ENCODE measurements at places on chromosomes 5 and 9.

GRCh38 chr9:3936520-3937235 is 363.2 kb downstream of the GLIS3 start:
- DNase-seq, result no peak

GRCh38 chr9:123820139-123820538 is 109.8 kb downstream of the DENND1A start:
- no peak for DNase-seq

DNA sequence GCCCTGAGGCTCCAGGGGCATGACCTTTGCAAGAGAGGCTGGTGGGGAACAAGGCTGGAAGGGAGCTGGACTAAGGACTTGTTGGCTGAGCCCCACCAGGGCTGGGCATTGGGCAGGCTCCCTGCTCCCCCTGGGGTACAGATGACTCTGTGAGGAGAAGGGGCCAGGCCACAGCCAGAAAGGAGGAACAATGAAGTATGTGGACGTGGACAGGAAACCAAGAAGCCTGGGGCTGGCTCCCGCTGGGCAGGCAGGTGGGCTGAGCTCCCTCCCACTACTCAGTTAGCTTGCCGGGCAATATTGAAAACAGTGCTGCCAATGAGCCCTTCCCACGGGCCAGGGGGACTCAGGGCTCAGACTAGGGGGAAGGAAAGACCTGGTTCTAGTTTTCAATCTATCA is 66.1 kb upstream of the SPTLC1 start:
- DNase-seq, result no peak

DNA sequence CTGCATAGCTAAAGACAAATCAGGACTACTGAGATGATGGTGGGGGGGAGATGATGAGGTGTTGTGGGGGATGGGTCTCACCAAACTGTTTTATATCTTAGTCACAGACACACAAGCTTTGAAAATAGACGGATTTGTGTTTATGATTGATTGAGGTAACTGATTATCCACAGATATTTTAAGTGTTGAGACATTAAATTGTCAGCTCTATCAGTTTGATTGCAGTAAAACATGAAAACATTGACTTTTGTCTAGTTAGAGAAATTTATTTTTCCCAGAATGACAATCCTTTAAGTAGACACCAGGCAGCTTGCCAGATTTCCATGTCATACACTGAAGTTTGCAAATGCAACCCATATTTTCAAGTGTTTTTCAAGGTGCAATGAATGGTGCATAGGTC is 149.8 kb downstream of the NR2F1-AS1 start:
- DNase-seq, result no peak

GRCh38 chr5:147143215-147143614 is 91.6 kb upstream of the STK32A start:
- no peak for DNase-seq

- DNase-seq, result no peak
Measured at GRCh38 chr5:170288551-170288950, 9.0 kb downstream of the LCP2 start.

DNA sequence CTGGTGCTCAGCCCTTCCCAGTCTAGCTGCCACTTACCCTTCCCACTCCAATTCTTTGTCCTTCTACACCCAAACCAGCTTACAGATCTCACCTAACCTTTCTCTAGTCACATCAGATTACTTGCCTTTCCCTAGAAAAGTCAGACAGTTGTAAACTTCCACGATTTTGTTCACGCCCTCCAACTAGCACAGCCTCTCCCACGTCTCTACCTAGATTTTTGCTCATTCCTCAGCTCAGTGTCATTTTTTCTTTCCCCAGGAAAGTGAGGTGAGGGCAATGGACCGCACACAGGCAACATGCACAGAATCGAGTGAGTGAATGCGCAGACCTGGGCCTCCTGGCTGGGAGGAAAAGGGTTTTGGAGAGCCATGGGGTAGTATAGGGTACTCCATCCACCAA is 20.9 kb upstream of the PRUNE2 start:
- DNase-seq, result no peak

DNA sequence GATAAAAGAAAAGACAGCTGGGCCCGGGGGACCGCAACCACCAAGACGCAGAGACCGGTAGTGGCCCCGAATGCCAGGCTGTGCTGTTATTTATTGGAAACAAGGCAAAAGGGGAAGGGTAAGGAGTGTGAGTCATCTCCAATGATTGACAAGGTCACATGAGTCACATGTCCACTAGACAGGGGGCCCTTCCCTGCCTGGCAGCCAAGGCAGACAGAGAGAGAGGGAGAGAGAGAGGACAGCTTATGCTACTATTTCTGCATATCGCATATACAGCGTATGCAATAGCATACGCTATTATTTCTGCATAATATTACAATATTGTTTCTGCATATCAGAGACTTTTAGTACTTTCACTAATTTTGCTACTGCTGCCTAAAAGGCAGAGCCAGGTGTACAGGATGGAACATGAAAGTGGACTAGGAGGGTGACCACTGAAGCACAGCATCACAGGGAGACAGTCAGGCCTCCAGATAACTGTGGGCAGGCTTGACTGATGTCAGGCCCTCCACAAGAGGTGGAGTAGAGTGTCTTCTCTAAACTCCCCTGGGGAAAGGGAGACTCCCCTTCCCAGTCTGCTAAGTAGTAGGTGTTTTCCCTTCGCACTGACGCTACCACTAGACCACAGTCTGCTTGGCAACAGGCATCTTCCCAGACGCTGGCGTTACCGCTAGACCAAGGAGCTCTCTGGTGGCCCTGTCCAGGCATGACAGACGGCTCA is 50.3 kb downstream of the RFX3 start:
- no peak for DNase-seq

- DNase-seq, result no peak
Measured at GRCh38 chr5:120199559-120199958, 264.5 kb upstream of the PRR16 start.

DNA sequence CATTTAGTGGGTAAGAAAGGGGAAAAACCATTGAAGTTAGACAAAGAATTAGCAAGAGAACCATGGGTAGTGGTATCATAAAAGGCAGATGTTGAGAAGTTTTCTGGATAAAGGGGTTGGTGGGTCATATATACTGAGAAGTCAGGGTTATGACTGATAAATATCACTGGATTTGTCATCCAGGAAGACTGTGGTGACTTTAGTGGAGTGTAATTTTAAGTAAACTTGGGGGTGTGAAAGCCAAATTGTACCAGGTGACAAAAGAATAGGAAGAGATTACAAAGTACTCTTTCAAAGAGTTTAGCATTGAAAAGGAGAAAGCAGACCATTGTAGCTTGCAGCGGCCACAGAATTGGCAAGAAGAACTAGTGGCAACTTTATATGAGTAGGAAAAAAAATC is 315.2 kb upstream of the DMAC1 start:
- no peak for DNase-seq

DNA sequence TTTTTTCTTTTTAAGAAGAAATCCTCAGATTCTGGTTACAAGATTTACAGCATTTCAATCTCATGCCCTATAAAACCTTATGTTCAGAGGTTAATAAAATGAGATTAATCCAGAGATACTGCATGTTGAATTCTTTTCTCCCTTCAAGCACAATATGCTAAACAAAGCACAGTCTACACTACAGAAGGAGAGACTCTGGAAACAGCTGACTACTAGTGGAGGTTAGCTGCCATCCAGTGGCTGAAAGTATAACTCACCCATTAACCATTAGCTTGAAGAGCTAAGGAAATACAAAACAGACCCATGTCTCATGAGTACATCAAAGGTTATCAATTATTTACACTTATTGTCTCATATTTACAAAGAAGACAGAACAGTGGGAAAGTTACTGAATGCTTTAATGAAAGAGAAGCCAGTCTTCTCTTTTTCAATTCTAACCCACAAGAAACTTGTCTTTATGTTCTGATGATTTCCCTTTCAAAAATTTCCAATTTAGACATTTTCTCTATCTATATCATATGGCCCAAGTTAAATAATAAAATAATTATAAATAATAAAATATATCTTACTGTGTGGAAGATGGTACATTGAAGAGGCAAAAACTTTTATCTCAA is 12.7 kb upstream of the DNAH5 start:
- DNase-seq, result no peak

DNA sequence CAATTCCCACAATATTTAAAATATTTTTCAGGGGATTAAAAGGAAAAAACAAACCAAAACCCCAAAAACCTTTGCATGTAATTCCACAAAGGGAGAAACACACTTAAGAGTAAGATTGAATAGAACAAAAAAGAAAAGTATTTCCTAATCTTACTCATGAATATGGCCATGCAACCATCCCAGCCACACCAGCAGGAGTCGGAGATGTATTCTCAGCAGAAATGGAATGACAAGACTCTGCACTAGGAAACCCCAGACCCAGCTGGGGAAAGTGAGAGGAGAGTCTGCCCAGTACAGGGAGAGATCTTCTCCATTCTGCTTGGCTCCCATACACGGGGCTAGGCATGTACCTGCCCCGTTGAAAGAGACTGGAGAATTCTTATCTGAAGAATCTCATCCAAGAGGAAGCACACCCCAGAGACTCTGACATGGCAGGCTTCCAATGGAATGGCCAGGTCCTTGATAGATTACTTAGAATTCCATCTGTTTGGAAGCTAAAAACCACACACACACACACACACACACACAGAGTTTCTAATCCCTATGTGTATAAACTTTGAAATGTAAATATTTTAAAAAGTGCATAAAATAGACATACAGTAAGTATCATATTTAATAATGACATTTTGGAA is 118.8 kb downstream of the GADD45G start:
- DNase-seq, result no peak

- DNase-seq, result no peak
Measured at GRCh38 chr9:20319641-20320337, 302.5 kb downstream of the MLLT3 start.

DNA sequence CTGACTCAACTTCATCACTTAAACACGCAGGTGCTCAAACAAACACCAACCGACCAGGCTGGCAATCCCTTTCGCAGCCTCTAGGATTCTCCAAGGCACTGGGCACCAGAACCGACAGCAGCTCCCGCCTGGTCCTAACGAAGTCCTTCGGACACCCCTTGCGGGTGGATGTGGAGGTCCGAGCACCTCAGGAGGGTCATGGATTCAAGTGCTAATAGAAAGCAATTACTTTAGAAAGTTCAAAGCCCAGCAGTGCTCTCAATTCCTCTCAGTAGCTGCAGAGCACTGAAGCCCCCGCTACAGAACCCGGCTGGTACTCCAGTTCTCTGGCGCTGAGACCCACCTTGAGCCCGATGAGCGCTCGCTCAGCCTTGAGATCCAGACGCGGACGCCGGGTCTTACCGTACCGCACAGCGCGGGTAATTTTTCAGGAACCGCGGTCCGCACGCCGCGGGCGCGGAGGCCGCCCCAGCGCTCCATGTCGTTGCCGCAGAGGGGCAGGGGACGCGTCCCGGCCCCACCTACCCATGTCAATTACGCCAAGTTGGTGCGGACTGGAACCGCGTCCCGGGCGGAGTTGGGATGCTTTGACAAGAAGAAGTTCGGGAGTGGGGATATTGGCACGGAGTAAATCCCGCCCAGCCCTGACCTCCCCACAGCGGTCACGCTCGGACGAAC is 638 bp downstream of the MARCHF3 start:
- peak; percentile 0 for DNase-seq

- no peak for DNase-seq
Measured at GRCh38 chr9:545480-545879, 296.0 kb upstream of the DMRT1 start.

- DNase-seq, result no peak
Measured at GRCh38 chr9:129777769-129778130, 24.9 kb upstream of the PTGES start.

GRCh38 chr9:2966565-2967300 is 122.8 kb upstream of the PUM3 start:
- DNase-seq, result no peak

DNA sequence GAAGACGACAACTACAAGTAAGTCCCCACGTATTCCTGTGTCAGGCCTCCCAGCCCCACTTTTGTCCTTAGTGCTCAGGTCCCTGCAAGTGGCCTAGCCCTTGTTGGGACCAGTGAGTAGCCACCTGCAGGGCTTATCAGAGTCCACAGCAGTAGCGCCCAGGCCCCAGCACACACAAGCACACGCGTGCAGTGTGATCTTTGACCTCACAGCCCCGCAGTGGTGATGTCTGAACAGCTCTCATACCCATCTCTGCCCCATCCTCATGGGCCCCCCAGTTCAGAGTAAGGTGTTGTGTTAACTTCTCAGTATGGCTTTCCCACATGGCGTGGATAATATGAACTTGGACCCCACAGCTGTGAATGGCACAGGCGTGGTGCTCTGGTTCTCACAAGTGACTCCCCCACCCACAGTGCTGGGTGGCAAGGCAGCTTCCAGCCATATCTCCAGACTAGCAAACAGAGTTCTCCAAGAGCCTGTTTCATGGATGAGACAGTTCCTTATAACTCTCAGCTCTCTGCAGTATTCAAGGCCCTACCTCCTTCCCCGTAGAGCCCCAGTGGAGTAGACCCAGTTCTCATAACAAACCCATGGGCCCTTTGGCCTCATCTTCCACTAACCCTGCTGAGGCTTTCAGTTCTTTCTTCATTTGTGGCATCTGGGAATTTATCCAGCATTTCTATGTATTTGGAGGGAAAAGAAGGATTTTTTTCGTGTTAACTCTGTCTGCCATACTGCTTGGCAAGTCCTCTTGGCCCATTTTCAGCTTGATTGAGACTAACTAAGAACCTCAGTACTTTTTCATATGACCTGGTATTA is 46.5 kb upstream of the ANGPTL2 start:
- no peak for DNase-seq

DNA sequence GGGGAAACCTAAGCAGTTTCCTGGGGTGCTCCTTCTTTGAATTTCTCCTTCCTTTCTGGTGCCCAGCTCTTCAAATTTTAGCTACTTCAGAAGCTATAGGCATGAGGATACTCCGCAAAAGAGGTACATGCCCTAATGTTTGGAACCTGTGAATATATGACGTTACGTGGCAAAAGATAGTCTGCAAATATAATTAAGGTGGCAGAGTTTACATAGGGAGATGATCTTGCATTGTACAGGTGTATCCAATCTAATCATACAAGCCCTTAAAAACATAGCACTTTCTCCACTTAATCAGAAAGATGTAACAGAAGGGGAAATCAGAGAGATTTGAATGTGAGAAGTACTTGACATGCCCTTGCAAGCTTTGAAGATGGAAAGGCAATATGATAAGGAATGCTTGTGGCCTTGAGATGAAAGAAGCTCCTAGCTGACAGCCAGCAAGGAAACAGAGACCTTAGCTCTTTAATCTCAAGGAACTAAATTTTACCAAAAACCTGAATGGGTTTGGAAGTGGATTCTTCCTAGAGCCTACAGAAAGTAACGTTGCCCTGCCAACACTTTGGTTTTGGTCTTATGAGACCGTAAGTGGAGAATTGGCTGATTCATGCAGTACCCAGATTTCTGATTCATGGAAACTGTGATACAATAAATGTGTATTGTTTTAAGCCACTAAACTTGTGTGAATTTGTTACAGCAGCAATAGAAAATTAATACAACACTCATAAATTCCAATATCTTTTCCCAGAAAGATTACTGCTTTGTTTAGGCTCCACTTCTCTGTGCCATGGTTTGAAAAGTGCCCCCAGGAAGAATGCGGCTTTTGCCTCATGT is 268.4 kb downstream of the FAM170A start:
- no peak for DNase-seq
